ENCODE measurements at places on chromosomes 5 and 9. TPM values are rescaled to one million over a fixed set of nuclear protein-coding genes. Genes with fewer than 3 reads are reported as not detected.
A peak's percentile ranks its signal among the peaks of the same experiment; 100 is the strongest.

C6 gene
- not detected for total RNA-seq

GRCh38 chr9:70392189-70392588 is 22.3 kb downstream of the KLF9 start:
- no peak for DNase-seq

GRCh38 chr9:106745457-106745856 is 117.5 kb upstream of the ZNF462 start:
- no peak for DNase-seq

GRM6 gene
- not detected for total RNA-seq

DNA sequence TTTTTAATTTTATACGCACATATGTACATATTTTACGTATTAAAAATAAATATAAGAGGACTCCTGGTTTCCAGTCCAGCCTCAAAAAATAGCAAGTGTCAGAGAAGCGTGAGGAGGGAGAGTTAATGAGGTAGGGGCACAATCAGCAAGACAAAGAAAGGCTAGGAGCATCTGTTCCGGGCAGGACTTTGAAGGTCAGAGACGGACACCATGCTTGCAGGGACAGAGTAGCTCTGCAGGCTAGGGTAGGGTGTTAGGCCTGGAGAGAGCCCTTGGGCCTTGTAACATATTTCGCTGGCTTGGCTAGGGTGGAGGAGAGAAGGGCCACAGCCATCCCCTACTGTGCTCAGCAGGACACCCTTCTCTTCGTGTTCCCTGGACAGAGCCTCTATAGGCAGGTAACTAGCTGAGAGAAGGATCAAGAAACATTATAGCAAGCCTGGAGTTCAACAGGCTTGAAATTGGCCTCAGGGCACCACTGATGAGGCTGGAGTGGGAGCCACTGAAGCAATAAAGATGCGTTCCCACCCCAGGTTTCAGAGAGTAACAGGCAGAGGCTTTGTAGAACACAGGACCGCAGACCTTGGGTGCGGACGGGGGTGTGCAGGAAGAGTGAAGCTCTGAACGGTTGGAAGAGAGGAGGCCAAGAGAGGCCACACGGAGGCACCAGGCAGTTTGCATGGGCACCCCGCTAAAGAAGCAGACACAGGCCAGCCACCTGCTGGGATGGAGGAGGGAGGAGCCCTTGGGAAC is 9.7 kb upstream of the IPPK start:
- DNase-seq: no peak

OR1Q1 gene
- total RNA-seq: not detected

GRCh38 chr5:149267241-149267973 is 4.3 kb upstream of the AFAP1L1 start:
- DNase-seq: no peak

GRCh38 chr5:43581398-43581797 is 21.6 kb upstream of the NNT start:
- no peak for DNase-seq

SLC46A2 gene
- not detected for total RNA-seq

- no peak for DNase-seq
Measured at GRCh38 chr9:116464987-116465571, 222.0 kb upstream of the TRIM32 start.

- no peak for DNase-seq
Measured at GRCh38 chr5:52840277-52841050, 52.7 kb downstream of the ITGA1 start.

DNA sequence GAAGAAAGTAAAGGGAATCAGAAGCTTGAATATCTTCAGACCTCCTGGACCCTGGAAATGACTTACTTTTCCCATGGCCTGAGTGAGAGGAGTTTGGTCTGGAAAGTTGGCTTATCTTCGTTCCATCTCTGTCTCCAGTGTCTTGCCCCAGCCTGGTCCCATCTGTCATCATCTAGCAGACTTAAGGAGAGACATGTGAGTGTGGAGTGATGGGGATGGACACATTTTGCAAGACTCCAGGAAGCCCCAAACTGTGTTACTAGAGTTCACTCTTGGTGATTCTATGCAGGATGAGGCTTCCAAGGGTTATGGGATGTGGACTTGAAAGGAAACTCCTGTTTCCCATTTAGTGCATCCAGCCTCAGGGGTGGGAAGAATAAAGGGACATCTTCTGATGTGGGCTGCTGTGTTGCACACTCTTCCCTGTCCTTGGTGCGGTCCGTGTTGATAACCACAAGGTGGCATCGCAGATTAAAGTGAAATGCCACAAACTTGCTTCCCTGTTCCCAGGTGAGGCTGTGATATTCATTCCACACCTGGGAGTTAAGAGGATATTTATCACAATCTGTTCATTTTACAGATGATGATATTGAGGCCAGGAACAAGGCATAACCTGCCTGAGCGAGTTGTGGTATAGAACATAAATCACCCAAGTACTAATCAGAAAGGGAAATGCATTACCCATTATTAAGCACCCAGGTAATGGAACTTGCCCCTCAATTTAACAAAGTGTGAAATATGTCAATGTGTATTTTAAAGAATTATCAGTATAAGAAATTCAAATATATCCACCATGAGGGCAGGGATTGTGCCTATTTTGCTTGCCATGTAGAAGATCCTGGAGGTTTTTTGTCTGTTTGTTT is 269.9 kb upstream of the PAPPA start:
- DNase-seq: peak; percentile 41

GRCh38 chr5:68267066-68267465 is 51.5 kb downstream of the PIK3R1 start:
- DNase-seq: no peak

DNA sequence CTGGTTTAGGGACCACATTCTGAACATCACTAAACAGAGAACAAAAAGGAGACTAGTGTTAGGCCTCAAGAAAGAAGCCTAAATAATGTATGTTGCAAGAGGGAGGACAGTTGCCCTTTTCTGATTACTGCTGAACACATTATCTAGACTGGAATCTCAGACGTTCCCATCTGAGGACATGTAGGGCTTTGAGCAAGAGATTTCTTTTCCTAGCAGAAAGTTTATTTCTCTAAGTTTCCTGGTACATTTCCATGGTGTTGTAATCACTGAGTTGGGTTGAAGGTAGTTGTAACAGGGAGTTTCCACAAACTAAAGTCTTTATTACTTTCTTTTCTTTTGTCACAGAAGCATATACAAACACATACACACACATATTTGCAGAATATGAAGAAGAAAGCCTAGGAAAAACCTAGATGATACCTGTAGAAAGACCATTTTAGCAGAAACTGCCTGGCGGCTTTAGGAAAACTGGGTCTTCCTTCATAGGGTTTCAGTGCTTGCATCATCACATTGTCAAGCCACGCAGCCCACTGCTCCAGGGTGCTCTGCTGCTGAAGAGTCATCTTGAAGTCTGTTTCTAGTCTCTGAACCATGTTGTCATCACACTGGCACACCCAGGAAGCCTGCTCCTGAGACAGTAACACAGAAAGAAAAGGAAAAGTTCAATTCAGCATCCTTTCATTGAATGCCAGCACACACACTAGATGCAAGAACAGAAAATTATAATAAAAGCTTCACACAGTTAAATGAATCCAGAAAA is 269.1 kb downstream of the RFX3 start:
- DNase-seq: no peak

GRCh38 chr9:93309889-93310425 is 126.0 kb downstream of the WNK2 start:
- no peak for DNase-seq

DNA sequence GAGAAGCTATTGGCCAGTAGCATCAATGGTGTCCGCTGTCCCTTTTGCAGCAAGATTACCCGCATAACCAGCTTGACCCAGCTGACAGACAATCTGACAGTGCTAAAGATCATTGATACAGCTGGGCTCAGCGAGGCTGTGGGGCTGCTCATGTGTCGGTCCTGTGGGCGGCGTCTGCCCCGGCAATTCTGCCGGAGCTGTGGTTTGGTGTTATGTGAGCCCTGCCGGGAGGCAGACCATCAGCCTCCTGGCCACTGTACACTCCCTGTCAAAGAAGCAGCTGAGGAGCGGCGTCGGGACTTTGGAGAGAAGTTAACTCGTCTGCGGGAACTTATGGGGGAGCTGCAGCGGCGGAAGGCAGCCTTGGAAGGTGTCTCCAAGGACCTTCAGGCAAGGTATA is 10.8 kb downstream of the TRIM32 start:
- no peak for DNase-seq

DNA sequence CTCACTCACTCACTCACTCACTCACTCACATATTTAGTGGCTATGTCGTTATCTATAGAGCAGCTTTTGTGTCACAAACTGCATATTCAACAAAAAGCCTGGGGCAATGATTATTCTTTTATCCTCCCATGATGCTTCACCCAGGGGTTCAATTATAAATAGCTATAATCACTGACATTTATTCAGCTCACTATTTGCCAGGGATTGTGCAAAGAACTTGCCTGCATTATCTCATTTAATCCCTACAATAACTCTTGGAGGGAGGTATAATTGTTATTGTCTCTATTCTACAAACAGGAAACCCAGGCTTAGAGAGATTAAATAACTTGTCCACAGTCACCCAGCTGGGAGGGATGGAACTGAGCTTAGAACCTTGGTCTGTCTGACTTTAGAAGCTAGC is 298.0 kb upstream of the MSX2 start:
- DNase-seq: no peak

DNA sequence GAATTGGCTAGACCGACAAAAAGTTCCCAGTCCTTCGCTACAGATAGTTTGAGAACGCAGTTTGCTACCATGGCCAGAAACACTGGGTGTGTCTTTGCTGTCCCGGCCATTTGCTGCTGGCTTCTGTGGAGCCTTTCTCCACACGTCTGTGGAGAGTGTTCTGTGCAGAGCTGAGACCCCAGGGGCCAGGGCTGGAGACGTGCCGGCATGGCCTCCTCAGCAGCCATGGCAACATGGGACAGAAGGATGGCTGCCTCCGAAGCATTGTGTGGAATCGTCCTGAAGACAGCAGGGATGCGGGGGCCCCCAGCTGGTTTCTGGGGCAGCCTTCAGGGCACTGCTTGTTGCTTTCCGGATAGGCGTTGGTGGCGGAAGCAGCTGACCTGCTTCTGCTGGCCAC is 142.8 kb downstream of the GADD45G start:
- DNase-seq: no peak

- no peak for DNase-seq
Measured at GRCh38 chr5:157166214-157167213, at the start of gene GARIN3. Gene GARIN3, minus strand, starts transcription at chr5:157166264. Its CDS starts 96 bp downstream, at chr5:157166168.

DNA sequence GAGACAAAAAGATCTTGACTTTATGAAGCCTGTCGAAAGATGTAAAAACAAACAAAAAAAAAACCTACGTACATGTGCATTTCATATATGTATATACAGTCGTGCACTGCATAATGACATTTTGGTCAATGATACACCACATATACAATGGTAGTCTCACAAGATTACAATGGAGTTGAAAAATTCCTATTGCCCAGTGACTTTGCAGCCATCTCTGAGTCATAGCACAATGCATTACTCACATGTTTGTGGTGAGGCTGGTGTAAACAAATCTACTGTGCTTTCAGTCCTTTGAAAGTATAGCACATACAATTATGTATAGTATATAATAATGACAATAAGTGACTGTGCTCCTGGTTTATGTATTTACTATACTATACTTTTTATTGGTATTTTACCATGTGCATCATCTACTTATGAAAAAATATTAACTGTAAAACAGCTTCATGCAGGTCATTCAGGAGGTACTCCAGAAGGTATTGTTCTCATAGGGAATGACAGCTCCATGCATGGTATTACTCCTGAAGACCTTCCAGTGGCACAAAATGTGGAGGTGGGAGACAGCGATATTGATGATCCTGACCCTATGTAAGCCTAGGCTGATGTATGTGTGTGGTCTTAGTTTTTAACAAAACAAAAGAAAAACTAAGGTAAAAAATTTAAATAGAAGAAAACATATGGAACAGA is 73.7 kb upstream of the FST start:
- peak; percentile 70 for DNase-seq

GRCh38 chr5:111927191-111927590 is 170.2 kb upstream of the NREP start:
- no peak for DNase-seq

DNA sequence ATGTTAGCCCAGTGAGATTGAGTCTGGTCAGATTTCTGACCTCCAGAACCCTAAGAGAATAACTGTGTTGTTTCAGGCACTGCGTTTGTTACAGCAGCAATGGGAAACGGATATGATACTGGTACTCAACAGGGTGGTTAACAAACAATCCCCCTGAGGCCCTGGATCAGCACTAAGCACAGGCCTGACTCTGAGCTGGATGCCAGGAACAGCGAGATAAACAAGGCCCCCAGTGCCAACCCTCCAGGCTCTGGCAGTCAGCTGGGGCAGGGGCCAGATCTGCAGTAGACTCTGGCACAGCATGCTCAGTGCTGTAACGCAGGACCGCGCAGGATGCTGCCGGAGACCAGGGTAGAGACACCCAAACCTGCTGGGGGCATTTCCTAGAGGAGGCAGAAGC is 22.1 kb downstream of the CPLX2 start:
- DNase-seq: no peak

SHISAL2B gene
- not detected for total RNA-seq

DNA sequence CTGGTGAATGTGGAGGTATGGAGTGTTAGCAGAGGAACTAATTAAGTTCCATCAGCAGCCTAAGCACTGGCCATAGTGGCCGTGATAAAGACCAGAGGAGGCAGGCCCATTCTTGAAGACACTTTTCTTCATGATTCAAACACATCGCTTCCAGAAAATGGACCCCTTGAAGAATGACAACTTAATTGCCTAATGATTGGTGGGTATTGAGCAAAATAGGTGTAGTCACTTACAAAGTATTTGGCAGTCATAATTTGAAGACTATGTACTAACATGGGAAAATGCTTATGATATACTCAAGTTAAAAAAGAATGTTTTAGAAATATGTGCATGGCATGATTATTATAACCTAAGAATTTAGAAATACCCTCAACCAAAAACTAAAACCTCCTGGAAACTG is 44.8 kb downstream of the MEGF10 start:
- DNase-seq: no peak

RAB24 gene
- 56.2 TPM for total RNA-seq

JAKMIP2 gene
- total RNA-seq: 0.79 TPM

GRCh38 chr5:126188804-126189203 is 234.4 kb upstream of the GRAMD2B start:
- DNase-seq: no peak

KIF24 gene
- total RNA-seq: 2.1 TPM

- no peak for DNase-seq
Measured at GRCh38 chr5:98433673-98434072, 339.8 kb upstream of the RGMB start.

FPGS gene
- 70.0 TPM for total RNA-seq

DNA sequence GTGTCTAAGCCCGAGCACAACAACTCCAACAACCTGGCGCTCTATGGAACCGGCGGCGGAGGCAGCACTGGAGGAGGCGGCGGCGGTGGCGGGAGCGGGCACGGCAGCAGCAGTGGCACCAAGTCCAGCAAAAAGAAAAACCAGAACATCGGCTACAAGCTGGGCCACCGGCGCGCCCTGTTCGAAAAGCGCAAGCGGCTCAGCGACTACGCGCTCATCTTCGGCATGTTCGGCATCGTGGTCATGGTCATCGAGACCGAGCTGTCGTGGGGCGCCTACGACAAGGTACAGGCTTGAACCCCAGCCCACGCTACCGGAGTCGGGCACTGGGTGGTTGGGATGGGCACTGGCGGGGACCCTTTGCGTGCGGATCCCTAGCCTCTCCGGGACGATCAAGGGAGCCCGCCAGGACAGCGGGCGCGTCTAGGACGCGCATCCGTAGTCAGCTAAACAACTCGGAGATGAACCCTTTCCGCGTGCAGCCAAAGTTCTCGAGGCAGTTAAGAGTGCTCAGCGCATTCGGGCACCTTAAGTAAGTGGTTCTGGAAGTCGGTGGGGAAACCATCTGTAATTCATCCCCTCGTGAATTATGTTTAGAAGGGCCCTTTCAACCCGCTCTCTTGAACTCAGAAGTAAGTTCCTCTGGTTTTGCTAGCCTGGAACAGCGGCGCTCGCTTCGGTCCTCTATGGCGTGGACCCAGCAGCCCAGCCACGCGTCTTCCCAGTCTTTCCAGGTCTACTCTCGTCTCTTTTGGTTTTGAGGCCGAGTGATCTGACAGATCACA is 1.3 kb downstream of the KCNN2 start:
- DNase-seq: no peak

SLC9A3 gene
- 3.7 TPM for total RNA-seq
